ENCODE measurements at places on chromosomes 4 and X.

- no peak for DNase-seq
Measured at GRCh38 chr4:18798123-18798522, 776.6 kb upstream of the LCORL start.

DNA sequence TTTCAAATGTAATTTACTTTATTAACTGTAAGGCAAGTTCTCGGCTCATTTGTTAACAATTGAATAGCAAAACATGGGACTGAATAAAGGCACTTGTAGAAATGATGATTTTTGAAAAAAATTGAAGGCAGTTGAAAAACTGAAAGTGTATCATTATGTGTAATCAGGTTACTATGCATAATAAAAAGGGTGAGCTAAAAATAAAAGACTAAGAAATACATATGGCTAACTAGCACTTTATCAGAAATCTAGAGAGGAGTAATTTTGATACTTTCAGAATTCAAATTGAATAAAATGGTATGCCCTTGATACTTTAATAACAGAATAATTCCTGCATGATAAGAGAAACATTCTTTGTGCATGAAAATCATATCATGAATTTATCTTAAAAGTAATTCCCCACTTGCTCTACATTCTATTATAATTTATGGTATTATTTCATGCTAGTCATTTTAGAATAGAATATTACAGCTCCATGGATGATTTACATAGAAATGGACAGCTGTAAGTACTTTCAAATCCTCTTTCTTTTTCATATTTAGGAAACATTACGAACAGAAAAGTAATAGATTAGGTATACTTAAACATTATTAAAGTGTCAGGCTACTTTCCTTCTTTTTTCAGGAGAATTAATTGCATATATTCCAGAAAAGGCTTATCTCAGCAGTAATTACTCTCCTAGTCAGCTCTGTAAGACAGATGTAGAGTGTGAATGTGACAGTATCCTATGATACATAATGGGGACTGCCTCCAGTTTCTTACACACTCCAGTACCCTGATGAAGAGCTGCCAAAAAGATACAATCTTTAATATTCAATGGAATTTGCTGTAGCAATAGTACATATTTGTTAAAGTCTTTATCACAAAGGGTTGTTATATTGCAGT is 697.3 kb downstream of the CCSER1 start:
- DNase-seq: no peak

GRCh38 chr4:164824581-164824980 is 52.4 kb upstream of the APELA start:
- DNase-seq: no peak

GRCh38 chr4:79872738-79873137 is 200.3 kb downstream of the ANTXR2 start:
- no peak for DNase-seq

GRCh38 chr4:153541456-153542096 is 75.4 kb downstream of the TMEM131L start:
- DNase-seq: no peak

DNA sequence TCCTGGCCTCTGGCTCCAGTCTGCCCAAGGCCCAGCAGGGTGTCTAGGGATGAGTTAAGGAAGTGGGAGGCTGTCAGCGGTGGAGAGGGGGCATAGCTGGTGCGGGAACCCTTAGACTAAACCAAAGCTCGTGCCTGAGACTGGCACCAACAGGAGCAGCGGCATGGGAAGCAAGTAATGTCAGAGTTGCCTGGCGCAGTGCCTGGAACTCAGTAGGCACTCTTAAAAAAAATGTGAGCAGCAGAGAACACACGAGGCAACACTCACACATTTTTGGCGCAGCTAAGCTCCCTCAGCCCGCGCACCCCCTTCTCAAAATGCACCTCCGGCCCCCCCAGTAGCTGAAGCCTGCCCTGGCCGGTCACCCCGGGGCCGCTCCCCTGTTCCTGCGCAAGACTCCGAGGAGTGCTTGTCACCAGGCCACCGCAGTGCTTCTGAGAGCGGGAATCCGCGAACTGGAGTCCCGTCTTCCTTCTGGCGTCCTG is 583 bp downstream of the GABRE start:
- DNase-seq: no peak

DNA sequence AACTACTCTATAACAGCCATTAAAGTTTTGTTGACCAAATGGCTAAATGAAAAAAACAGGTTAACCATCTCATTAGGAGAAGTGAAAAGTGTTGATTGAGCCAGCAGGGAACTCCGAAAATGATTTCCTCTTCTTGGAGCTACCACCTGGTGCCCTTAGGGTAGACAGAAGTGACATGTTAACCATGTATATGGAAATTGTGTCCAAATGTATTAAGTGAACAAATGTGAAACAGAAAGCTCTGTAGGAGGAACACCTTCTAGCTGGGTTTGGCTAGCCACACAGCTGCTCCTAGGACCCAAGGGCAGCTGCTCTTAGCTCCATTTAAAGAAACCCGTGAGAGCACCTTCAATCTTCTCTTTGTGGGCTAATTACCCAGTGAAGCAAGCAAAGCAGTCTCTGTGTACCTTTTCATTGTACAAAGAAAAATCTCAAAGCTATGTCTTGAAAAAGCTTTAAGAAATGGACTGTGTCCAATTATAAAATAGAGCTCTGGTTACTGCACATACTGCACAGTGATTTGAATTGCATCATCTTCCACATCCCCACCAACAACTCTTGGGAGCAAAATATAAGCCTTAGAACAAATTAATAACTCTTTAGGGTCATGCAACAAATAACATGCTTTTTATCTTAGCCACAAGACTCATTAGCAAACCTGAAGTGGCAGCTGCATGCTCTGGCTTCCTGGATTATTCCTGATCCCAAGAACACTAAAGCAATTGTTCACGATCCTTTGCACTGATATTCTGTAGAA is 59.2 kb upstream of the PARM1 start:
- DNase-seq: no peak

- no peak for DNase-seq
Measured at GRCh38 chr4:32564626-32565025, 1844.5 kb downstream of the PCDH7 start.

Data from globus pallidus (tissue), 1 donor.